ENCODE measurements at places on chromosomes 3 and 15.

- no peak for DNase-seq
These were observed 13.4 kb upstream of the NR2F2 start for GRCh38 chr15:96316953-96317629.

DNA sequence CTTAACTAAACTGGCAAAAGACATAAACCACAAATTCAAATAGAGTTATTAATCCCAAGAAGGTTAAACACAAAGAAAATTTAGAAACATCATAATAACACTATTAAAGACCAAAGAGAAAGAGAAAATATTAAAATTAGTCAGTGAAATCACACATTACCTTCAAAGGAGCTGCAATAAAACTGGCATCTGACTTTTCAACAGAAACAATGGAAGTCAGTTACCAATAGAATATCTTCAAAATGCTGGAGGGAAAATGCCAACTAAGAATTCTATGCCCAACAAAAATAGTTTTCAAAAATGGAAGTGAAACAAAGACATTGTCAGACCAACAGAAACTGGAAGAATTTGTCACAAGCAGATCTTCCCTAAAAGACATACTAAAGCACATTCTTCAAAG is 68.7 kb upstream of the RNF7 start:
- DNase-seq = no peak

- DNase-seq = no peak
These were observed 10.9 kb upstream of the RFT1 start for GRCh38 chr3:53140847-53141845.

DNA sequence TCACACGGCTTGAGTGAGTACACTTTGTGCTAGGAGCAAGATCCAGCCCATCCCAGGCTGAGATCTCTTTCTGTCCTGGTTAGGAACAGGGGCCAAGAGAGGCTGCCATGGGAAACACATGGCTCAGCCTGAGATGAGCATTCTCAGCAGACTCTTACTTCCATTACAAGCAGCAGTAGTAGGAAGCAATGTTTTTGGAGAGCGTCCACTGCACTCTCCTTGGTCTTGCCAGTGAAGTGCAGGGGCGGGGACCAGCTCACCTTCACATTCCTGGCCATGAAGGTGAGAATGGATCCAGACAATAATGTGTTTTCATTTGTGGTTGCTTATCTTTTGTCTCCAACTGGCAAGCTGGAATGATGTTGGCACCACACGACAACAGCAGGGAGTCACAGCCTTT is 24.7 kb downstream of the ZNF80 start:
- no peak for DNase-seq

DNA sequence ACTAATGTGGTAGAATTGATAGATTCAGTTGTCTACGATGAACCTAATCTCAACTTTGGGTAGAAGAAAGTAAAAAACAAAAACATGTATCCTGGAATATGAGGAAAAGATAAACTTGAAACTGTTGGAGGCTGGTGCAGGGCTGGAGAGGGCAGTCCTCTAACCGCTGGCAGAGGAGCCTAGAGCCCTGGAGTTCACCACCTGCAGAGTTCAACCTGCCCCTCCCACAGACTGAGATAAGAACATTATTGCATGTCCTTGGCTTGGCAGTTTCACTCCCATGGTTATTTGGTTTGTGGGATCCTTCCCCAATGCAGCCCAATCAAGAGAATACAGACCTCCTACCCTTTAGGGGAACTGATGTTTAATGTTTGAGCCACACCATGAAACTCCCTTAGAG is 53.2 kb upstream of the GATM start:
- DNase-seq = no peak

- no peak for DNase-seq
These were observed 236.6 kb downstream of the SV2B start for GRCh38 chr15:91336687-91337086.

DNA sequence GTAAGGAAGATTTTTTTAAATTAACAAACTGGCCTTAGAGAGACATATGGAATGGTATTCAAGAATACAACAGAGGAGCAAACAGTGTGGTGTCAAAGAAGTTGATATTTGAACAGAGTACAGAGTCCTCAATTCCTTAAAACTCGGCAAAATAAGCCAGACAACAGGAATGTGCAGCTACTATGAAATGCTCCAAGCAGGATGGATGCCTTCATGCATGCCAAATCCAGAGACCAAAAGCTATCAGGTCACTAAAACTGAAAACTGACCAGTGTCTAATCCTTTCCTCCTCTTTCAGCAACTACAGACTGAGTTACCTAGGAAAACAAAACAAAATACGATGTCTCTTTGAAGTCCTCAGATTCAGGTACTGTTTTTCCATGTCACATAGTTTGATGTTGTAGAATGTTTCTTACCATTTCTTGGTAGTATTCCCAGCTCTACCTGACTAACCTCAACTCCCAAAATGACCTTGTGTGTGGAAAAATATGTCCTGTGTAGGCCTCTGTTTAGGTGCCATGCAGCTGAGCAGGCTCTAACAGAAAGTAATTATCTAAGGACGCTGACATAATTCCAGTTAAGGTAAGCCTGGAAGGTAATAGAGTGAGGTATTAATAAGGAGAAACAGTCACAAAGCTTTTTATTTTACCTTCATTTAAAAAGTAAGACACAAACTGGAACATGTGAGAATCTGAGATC is 46.9 kb downstream of the TBL1XR1 start:
- DNase-seq = no peak

DNA sequence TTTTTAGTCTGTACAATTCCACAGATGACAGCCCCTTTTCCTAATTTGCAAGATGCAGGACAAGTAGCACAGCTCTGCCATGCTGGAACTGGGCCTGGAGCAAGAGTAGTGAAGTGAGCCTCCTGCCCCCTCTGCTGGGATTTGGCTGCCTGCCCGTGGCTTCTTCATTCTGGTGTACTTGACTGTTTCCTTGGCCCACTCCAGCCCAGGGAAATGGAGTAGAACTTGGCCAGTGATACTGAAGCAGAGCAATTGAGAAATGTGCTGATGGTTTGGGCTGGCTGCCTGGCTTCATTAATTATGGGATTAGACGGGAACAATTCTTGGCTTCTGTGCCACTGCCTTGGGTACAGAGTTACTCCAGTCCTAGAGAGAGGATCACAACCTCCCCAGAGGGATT is 2.8 kb downstream of the GPD1L start:
- peak; percentile 32 for DNase-seq

GRCh38 chr3:115845986-115846385 is 222.7 kb downstream of the GAP43 start:
- DNase-seq = no peak

- DNase-seq = no peak
These were observed 85.8 kb upstream of the RBMS3 start for GRCh38 chr3:29195056-29195455.

DNA sequence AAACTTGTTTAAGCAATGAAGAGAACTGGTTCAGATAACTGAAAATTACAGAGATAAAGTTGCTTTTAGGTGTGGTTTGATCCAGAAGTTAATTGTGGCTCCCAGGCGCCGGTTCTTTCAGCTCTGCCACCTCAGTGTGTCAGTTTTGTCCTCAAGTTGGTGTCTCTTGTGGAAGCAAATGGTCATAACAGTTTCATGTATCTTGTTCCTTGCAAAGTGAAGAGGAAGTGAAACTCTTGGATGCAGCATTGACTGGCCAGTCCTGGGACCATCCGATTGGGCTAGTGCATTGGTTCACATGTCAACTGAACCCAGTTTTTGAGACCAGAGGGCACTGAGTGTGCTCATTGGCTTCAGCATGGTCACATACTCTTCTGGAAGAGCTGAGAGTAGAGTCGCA is 181.4 kb upstream of the GRM7 start:
- no peak for DNase-seq

DNA sequence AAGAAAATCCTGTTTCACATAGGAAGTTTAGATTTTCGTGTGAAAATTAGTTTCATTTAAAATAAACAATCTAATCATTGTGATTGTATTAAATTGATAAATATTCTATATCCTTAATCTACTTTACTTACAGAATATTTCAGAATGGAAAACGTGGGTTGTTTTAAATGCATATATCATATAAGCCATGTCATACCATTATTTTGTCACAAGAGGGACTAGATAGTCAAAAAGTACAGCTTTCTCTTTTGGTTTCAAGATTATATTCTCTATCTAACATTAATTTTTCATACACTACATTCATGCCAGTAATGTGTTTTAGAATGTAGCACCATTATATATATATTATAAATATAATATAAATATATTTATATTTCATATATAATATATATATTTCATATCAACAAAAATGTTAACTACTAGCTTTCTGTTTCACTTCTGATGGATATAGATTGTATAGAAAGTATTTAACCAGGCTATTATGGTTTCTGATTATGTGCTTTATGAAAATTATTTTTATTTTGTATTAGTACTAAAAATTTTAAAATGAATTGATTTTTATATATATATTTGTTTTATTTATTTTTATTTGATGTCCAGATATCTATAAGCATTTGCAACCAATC is 45.3 kb downstream of the OSTN start:
- DNase-seq = no peak

DNA sequence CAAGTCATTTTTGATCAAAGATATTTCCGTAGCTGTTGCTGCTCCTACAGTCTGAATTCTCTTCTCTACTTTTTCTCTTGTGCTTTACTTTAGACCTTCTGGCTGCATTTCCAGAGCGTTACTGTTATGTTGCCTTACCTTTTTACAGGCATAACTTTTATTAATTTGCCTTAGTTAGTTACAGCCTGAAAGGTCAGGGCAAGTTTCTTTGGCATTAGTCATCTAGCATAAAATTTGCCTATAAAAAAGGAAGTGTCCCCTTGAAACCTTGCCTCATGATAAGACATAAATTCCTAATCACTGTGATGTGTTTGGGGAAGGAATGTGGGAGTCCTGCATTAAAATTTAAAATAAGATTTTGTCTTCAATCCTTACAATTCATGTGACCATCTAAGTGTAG is 618.5 kb downstream of the NR2F2 start:
- DNase-seq = no peak

- DNase-seq = no peak
These were observed 16.5 kb downstream of the THBS1 start for GRCh38 chr15:39597336-39597735.

DNA sequence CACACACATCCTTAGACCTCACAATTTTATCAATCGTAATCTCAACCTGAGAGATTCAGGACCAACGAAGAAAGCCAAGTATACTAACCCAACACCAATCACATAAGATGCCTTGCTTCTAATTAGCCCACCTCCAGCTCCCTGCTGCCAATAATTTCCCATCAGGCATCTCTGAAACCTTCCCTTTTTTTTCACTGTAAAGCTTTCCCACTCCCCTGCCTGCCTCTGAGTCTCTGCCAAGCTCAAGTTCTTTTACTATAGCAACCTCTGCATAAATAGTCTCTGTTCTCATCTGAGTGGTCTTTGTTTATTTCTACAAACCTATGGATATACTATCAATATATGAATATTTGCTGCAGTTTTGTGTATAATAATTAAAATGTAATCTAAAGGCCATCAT is 86.5 kb downstream of the PIK3CB start:
- DNase-seq = no peak

GRCh38 chr3:111758642-111759041 is 100.4 kb upstream of the PHLDB2 start:
- no peak for DNase-seq

DNA sequence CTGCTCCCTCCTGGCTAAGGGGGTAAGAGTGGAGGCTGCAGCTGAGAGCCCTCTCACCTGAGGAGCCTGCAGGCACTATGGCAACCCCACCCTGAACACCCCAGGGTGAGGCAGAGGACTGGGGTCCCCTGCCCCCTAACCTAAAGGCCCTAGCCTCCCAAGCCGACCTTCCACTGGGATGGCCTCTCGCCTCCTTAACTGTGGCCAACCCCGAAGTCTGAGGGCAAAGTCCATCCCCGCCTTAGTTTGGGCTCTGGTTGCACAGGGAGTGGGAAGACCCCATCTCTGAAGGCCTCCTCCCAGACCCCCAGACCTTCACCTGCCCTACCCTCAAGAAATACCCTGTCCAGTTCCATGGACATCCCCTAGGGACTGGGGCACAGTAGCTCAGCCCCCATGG is 100.6 kb upstream of the PRR23E start:
- DNase-seq = no peak

GRCh38 chr3:172659246-172660002 is 51.4 kb downstream of the NCEH1 start:
- DNase-seq = no peak

DNA sequence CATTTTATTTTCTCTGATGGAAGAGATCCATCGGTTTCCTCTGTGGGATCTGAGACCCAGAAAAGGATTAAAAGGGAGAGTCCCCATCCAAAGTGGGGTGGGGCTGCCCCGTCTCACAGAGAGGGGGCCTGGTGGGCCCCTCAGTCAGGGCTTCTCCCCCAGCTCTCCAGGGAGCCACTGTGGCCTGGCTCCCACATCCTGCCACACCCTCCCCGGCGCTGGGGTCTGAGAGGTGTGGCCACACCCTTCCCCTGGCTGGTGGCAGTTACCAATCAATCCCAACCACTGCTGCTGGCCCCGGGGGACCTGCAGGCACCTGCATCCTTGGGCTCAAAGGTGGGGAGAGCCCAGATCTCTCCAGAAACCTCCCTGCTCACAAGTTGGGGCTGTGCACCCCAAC is 161.8 kb upstream of the IQSEC1 start:
- no peak for DNase-seq

- DNase-seq = no peak
These were observed 70.7 kb downstream of the CYP19A1 start for GRCh38 chr15:51267703-51268083.

DNA sequence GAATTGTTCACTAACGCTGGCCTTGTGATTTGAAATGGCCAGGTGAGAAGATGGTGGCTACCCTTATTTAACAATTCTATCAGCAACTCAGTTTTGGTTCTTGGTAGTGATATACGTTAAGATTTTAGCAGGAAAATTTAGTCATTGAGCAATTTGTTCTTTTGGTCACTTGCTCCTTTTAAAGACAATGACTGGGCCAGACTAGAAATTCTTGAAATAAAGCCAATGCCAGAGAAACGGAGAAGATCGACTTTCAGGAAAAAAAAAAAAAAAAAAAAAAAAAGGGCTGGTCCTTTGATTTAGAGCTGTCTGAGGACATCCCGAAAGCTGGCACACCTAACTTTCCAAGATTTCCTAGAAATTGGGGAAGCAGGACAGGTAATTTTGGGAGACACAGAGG is 178.5 kb downstream of the FNDC3B start:
- DNase-seq = no peak

GRCh38 chr15:73607405-73607804 is 25.8 kb downstream of the NPTN start:
- DNase-seq = no peak

- no peak for DNase-seq
These were observed 15.1 kb downstream of the SH2D7 start for GRCh38 chr15:78107471-78107870.

DNA sequence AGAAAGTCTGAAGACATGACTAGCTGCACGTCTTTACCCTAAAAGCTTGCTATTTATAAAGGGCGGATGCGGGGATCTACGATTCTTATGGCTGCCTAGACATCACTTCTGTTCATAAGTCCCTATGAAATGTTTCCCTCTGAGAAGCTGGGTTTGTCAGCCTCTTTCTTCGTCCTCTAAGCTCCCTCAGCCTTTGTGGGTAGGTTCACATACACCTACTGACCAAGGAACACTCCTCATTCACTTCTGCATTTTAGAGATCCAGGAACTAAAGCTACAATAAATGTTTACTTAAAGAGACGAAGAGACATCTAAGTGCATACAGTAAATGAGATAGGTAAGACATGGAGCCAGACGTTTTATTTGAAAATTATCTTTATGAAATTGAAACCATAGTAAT is 16.7 kb upstream of the RAMAC start:
- no peak for DNase-seq

- DNase-seq = no peak
These were observed 19.8 kb upstream of the TNFSF10 start for GRCh38 chr3:172542999-172543398.

All from omental fat pad (tissue), 4 donors.